Fibroblast of skin of left quadriceps (primary cell): ENCODE measurements at places on chromosomes 5 and 9.
A peak's percentile ranks its signal among the peaks of the same experiment; 100 is the strongest.

GRCh38 chr5:61285531-61285930, 46.5 kb upstream of the ZSWIM6 start:
- DNase-seq, result no peak

GRCh38 chr5:42483472-42484154, 60.4 kb downstream of the GHR start:
- DNase-seq, result no peak

GRCh38 chr5:41763574-41763973, 106.7 kb downstream of the OXCT1 start:
- no peak for DNase-seq

DNA sequence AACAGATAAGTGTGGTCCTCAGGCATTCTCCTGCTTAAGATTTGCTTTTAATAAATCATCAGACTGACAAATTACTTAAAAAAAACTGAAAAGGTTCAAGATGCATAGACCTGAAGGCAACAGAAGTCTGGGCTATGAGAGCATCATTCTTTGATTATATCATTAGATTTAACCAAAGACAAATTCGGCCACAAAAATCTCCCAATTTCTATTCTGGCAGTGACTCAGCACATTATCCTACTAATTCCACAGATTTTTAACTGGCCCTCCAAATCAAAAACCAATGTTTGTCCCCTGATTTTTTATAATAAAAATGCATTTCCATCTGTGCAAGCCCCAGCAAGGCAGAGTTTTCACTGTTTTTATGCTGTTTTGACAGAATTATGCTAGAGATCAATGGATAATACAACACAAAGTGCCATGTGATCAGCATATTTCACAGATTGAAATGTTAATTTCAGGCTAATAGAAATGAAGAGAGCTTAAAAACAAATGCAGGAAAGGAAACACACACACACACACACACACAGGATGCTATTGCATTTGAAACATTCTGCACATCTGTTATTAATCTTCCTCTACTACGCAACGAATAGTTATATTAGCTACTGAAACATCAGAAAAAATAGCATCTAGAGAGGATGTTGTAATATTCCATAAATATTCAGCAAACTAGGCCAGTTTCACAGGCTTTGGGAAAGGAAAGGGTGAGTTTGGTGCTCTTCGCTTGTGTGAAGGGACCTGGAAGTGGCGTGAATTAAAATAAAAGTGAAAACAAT, 177.6 kb upstream of the ST8SIA4 start:
- peak; percentile 74 for DNase-seq

- DNase-seq, result no peak
Measured at GRCh38 chr9:108043585-108043984, 554.0 kb upstream of the KLF4 start.

DNA sequence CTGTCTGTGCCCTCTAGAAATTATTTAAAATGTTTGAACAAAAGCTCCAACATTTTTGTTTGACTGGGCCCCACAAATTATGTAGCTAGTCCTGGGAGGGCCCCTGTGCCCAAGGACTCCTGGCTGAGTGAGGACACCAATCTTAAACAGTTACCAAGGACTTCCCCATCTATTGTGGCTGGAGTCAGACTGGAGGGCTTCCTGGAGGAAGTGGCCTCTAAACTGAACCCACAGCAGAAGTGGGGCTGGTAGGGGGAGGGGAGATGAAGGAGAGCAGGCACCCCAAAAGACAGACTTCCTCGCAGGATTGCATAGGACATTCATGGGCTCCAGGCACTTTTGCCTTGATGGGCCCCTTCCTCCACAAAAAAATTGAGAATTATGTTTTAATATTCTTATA, 8.1 kb downstream of the ADAMTS13 start:
- no peak for DNase-seq

DNA sequence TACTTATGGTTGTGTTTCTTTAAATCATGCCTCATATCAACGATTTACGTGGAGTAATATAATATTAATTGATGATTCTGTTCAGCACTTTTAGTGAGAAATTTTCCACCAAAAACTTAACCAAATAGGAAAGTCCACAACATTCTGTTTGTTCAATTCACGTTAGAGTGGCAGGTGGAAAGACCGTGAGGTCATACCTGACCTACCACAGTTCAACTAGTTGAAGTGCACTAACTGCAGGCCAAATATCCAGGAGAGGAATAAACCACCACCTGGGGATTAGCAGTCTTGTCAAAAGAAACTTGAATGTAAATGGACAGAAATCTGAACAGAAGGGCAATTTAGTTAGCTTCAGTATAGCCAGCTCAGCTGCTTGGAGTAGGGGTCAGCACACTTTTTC, 577.7 kb downstream of the KIF4B start:
- no peak for DNase-seq

DNA sequence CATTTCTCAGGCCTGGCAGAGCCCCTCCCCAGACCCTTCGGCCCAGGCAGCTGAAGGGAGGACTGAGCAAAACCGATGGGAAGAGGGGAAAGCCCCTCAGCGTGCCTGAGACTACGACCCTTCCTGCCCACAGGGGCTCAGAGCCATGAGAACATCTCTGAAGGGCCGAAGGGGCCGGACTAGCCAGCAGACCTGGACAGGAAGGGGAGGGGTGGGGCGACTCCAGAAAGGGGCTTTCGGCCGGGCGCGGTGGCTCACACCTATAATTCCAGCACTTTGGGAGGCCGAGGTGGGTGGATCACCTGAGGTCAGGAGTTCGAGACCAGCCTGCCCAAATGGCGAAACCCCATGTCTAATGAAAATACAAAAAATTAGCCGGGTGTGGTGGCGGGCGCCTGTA, 85.8 kb upstream of the PHYKPL start:
- no peak for DNase-seq

DNA sequence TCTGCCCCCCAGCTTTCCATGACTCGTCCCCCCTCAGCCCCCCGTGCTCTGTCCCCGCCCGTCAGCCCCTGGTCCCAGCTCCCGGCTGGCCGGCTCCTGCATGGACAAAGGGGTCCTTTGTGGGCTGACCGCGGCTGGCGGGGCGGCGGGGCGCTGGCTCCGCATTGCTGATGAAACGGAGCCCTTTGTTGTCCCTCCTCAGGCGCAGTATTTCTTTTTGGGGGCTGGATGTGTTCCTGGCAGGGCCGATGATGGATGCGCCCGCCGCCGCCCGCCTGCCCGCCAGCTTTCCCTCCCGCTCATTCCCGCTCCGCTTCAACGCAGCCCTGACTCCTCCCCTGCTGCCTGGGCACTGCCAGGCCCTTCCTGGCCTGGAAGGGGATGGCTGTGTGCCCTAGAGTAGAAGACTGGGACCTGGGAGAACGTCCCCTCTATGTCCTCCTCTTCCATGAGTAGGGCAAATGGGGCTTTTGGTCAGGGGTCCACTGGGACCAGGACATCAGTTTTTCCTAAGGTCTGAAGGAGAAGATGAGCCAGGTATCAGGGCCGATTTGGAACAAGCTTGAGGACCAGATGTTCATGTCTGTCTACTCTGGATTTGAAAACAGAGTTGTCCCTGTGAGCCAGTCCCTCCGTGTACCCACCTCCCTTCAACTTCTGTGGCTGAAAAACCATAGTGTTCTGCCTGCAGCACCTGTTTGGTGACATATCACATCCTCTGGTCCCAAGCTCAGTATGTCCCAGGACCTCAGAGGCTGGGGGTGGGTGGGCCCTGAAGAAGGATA, 29.0 kb downstream of the CXXC5 start:
- DNase-seq, result no peak

DNA sequence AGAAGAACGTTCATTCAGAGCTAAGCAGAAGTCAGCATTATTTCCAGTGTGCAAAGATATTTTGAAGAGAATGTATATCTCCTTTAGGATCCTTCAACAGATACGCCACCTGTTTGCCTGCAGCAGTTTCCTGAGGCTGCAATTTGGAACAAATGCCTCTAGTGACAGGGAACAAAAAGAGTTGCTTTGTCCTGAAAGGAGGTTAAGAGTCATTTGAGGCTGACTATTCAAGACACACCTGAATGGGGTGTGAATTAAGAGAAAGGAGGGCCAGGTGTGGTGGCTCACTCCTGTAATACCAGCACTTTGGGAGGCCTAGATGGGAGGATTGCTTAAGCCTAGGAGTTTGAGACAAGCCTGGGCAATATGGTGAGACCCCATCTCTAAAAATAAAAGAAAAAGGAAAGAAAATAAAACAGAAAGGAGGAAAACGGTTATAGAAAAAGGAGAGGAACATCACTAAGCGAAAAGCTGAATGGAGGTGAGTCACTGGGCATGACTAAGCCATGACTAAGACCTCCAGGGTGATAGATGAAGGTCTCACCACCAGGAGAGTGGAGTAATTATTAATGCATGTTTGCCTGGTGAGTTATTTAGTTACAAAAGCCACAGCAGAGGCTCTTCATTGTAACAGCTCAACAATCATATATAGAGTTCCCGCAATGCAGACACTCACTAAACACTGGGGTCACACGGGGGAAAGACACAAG, 255.2 kb upstream of the TNC start:
- peak; percentile 95 for DNase-seq

- no peak for DNase-seq
Measured at GRCh38 chr9:38393128-38393796, 760 bp downstream of the ALDH1B1 start.

DNA sequence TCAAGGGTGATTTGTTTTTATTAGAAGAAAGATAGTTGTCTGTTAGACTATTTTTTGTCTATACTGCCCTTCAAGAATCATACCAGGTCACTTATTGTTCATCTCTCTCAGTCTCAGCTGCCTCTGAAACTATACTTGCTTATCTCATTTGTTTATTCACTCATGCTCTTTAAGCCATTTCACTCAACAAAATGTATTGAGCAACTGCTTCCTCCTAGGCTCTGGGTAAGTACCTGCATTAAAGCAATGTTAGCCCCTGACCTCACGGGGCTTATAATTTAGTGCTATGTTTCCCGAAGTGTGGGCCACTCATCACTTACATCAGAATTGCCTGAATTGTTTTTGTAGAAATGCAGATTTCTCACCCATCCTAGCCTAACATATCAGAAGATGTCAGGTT, 100.9 kb downstream of the DPYSL3 start:
- DNase-seq, result no peak

DNA sequence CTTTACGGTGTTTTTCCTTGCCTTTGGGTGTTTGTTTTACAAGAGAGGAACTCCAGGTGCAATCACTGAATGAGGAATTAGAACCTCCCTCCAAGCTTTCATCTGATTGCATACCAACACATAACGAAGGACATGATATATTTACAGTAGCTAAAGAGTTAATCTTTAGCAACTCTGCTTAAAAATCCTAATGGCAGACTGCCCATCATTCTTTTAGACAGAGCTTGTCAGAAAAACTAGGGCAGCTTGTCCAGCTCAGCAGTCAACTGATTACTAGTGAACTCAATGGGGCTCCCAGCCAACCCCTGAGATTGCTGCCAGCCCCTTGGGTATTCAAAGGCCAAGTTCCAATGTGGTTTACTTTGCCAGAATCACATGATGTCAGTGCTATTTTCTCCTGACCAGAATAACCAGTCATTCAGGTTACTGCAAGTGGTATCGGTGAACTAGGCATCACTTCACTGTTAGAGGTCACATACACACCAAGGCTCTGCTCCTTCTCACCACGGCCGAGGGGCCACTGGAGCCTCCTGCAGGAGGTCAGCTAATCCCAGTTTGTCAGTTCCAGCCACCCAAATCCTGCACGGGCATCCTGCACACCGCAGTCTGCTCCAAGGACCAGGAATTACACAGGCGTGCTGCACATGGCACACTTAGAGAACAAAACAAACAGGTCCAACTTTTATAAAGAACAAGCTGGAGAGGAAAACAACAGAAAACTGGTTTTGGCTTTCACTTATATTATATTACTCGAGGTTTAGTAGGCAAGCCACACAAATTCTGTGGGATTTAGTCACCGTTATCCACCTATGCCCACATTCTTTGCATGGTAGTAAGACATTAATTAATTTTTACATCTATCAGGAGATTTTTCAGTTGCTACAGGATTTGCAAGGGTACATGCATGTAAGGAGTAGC, 62.5 kb downstream of the NFIB start:
- peak; percentile 50 for DNase-seq
